ENCODE measurements at places on chromosomes 2 and 18.

DNA sequence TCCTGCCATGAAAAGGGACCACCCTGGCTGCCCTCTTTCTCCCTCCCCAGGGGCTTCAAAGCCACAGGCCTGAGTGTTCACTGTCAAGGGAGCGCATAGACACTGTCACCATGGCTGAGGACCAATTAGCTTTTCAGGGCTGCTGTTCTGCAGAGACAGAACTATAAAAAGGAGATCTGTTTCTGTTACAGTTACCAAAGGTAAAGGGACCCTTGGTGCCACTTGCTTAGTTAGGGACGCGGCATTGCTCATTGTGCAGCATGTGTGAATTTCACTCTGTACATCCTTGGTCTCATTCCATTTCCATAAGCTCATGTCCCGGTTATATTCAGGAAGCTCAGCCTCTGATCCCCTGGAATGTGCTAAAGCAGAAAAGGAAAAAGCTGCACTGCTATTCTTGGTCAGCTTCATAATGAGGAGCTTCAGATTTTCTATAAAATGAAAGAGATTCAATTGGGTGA, 55.5 kb upstream of the RNF152 start:
- DNase-seq: no peak

- DNase-seq: no peak
Observed at GRCh38 chr2:174704642-174705041, 59.6 kb downstream of the CHRNA1 start.

DNA sequence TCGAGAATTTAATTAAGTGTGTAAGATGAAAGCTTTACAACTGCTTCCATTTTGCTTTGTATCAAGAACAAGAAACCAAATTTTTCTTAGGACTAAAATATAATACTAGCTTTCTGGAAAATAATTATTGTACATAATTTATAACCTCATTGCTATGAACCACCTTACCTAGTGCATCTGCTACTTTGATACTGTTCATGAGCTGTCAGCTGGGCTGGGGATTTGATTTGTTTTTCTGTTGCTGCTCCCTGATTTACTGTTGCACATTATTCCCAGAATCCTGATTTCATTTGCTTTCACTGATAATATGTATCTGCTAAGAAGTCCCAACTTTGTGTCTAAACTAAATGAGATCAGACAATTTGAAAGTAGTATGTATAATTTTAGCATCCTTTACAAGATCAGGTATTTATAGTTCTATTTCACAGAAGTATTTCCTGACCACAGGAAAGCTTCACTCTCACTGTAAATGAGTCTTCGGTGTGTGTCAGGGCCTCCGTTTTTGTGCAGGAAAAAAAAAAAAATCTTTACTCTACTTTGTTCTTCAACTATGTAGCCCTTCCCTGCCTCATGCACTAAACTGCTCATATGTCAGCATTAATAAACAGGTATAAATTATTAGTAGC, 105.6 kb upstream of the CCDC150 start:
- no peak for DNase-seq

GRCh38 chr2:152493417-152493816, 158.4 kb downstream of the FMNL2 start:
- DNase-seq: no peak

DNA sequence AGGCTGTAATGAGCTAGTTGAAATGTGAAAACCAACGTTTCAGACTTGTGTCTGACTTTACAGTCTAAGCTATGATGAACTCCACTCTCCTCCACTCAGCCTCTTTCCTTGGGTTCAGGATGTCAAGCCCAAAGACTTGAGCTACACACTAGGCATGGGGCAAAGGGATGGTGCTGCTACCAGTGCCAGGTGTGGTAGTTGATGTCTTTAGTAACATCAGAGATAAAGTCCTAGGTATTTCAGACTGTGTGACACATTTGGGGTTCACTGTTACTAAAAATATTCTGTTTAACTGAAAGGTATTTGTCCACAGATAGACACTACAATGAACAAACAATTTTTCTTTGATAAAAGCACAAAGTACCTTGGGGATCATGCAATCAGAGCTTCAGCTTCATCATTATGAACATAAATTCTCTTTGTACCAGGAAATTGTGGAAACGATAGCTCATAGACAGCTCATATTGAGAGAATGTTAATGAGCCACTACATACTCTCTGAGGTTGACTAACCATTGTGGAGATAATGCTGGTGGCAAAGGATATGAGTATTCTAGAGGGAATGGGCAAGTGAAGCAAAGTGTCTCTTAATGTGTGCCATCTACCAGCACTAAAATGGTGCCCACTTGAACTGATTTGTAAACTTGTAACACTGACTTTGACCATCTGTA, 253.7 kb upstream of the THUMPD2 start:
- no peak for DNase-seq

DNA sequence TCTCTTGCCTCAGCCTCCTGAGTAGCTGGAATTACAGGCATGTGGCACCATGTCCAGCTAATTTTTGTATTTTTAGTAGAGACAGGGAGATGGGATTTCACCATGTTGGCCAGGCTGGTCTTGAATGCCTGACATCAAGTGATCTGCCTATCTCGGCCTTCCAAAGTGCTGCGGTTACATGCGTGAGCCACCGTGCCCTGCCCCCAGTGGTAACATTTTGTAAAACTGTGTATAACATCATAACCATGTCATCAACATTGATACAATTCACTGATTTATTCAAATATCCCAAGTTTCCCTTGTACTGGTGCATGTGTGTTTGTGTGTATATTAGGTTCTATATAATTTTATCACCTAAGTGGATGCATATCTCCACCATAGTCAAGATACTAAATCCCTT, 70.0 kb downstream of the PDCL3 start:
- no peak for DNase-seq

DNA sequence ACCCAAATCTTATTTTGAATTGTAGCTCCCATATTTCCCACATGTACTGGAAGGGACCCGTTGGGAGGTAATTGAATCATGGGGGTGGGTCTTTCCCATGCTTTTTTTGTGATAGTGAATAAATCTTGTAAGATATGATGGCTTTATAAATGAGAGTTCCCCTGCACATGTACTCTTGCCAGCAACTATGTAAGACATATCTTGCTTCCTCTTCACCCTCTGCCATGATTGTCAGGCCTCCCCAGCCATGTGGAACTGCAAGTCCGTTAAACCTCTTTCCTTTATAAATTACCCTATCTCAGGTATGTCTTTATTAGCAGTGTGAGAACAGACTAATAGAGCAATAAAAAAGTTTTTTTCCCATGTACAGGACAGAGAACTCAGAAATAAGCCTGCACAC, 468.4 kb upstream of the SPHKAP start:
- no peak for DNase-seq

- DNase-seq: no peak
Observed at GRCh38 chr2:61134141-61134540, 27.8 kb upstream of the C2orf74 start.

GRCh38 chr2:198571393-198571792, 767.0 kb downstream of the PLCL1 start:
- no peak for DNase-seq

GRCh38 chr18:8721716-8722115, 16.4 kb downstream of the MTCL1 start:
- DNase-seq: no peak

GRCh38 chr2:174522553-174522952, 35.7 kb upstream of the GPR155 start:
- DNase-seq: no peak

Data from esophagus squamous epithelium (tissue), 5 donors.